IMR-90 (cell line): ENCODE measurements at places on chromosomes 3 and 15. TPM values are rescaled to one million over a fixed set of nuclear protein-coding genes. Genes with fewer than 3 reads are reported as not detected.

- no peak for DNase-seq
These were observed 142.2 kb downstream of the SMAD6 start for GRCh38 chr15:66844041-66844746.

GRCh38 chr3:105615814-105616213 lies 249.1 kb downstream of the ALCAM start:
- DNase-seq: no peak

FBXO40 gene
- not detected in 2 replicates for total RNA-seq

GRCh38 chr3:118262800-118263402 lies 771.7 kb downstream of the IGSF11 start:
- no peak for DNase-seq

- no peak for DNase-seq
These were observed 4.0 kb downstream of the ULK3 start for GRCh38 chr15:74838746-74839525.

- no peak for DNase-seq
These were observed 299.7 kb upstream of the LMCD1 start for GRCh38 chr3:8201886-8202285.

- no peak for DNase-seq
These were observed 137.8 kb upstream of the ADAMTS9 start for GRCh38 chr3:64825404-64826120.

CTNNB1 gene
- 1,415 and 1,677 TPM in 2 replicates for total RNA-seq

GRAMD1C gene
- 5.0 and 9.4 TPM in 2 replicates for total RNA-seq

DNA sequence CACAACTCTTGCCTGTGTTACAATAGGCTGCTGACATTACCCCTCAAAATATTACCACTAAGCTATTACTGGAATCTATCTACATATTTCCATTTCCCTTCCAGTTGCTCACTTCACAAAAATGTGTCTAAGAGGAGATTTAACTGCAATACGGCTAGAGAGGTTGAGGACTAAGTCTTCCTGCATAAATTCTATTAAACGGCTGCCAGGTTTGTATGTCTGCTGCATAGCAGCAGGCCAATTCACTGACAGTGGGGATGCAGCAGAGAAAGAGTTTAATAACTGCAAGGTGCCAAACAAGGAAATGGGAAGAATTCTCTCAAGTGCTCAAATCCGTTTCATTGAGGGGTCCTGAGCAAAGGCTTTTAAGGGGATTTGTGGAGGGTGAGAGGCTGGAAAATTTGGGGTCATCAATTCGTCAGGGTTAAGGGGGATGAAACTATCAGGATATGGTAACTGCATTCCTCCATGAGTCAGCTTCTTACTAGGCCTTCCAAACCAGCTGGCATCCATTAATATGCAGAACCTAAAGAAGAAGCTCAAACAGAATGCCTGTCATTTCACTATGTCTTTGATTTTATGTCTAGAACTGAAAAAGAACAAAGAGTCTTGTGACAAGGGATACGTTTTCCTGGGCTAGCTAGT lies 675.6 kb downstream of the TBL1XR1 start:
- peak; percentile 48 for DNase-seq

- DNase-seq: peak; percentile 48
These were observed 74.1 kb upstream of the RNF7 start for GRCh38 chr3:141663993-141664392.

DNA sequence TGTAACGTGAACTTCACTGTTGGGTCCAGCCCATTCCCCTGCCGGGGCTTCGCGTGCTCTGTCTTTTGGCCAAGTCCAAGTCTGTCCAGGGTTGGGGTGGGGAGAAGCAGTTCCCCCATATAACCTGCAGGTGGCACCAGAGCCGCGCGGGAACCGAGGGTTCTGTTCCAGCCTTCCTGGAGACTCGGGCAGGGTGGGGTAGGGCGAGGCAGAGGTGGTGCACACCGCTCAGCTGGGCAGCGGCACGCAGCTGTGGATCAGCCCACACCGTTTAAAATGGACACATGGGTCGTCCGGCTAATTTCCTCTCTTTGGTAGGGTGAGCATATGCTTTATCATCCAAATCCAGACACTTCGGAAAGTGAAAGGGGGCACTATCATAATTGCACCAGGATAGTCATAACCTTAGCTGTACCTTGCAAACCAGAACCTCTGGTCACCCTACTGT lies 118.1 kb downstream of the TBC1D2B start:
- peak; percentile 41 for DNase-seq

GRCh38 chr3:128481438-128481942 lies 11.5 kb downstream of the GATA2 start:
- DNase-seq: no peak

- no peak for DNase-seq
These were observed 105.2 kb downstream of the RPLP1 start for GRCh38 chr15:69557707-69558409.

DNA sequence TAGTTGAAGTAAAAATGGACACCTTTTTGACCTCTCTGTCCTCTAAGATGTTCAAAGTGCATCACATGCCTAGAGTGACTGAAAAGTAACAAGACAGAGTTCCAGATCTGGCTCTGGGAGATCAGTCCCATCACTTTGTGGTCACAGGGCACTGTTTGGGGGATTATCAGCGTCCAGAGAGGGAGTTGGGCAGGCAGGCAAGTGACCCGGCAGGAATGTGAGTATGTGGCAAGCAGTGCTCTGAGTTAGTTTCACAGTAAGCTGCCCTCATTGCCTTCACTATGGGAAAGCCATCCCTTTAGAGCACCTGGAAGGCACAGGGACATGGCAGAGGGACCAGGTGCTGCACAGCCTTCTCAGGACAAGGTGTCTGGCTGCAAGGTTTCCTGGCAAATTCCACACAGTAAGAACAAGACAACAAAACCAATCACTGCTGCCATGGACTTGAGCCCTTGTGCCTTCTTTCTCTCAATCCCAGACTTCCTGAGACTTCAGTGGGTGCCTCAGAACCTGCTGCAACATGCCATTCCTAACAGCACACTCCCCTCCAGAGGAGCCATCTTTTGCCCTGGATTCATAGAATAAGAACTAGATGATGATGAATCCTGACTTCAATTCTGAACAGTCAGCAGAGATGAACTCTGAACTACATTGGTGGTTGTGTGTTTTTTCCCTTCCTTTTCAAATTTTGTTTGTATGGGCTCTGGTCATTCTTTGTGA lies 55.2 kb downstream of the TIPARP start:
- no peak for DNase-seq

GRCh38 chr15:73954188-73955145 lies 28.2 kb downstream of the LOXL1 start:
- no peak for DNase-seq
